ENCODE measurements at places on chromosomes 7 and 10.

DNA sequence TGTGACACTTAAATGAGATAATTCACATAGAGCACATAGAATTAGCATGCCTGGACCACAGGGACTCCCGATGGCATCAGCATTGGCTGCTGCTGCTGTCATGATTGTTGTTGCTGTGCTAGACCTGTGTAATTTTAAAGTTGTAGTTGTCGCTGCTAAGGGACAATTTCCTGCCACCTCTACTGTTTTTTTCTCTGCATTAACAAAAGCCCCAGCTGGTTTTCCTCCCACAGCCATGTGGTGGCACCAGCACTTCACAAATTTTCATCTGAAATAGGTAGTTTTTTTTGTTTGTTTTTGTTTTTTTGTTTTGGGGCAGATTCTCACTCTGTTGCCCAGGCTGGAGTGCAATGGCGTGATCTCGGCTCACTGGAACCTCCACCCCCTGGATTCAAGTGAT lies 25.4 kb upstream of the PRXL2A start:
- no peak for DNase-seq

GRCh38 chr7:22561321-22561811 lies 61.4 kb upstream of the STEAP1B start:
- DNase-seq = no peak

DNA sequence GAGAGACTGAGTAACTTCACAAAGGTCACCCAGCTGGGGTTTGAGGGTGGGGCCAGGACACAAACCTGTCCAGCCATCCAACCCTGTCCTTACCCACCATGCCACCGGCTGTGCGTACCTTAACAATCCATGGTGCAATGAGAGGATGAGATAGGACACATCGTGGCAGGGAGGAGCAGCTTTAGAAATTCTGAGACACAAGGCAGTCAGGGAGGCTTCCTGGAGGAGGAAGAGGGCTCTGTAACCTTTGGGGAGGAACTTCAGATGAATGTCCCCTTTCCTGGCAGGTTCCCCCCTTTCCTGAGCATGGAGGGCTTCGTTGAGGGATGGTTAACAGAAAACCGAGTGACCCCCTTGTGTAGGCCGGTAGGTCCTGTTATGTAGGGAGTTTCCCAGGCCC lies 35.6 kb upstream of the SLC29A3 start:
- DNase-seq = no peak

DNA sequence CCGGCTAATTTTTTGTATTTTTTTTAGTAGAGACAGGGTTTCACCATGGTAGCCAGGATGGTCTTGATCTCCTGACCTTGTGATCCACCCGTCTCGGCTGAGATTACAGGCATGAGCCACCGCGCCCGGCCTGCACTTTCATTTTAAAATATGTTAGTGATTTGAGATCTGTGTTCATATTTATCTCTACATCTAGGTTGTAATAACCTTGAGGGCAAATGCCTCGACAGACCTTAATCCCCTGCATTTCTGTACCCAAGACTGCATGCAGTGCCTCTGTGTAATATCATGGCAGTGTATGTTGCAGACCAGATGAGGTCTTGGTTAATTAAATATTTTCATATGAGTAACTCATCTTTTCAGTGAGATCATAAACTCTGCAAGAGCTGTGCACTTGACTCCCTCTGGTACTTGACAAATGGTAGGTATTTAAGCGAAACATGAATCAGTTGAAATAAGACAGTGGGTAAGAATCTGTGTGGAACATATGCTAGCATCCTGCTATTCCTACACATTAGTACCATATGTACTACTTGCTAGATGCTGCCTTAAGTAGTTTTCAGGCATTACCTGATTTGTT lies 673.9 kb upstream of the ANKRD30A start:
- no peak for DNase-seq

GRCh38 chr10:79286318-79286951 lies 60.8 kb upstream of the PPIF start:
- no peak for DNase-seq

GRCh38 chr10:79995979-79996634 lies 47.2 kb upstream of the SFTPD start:
- no peak for DNase-seq

DNA sequence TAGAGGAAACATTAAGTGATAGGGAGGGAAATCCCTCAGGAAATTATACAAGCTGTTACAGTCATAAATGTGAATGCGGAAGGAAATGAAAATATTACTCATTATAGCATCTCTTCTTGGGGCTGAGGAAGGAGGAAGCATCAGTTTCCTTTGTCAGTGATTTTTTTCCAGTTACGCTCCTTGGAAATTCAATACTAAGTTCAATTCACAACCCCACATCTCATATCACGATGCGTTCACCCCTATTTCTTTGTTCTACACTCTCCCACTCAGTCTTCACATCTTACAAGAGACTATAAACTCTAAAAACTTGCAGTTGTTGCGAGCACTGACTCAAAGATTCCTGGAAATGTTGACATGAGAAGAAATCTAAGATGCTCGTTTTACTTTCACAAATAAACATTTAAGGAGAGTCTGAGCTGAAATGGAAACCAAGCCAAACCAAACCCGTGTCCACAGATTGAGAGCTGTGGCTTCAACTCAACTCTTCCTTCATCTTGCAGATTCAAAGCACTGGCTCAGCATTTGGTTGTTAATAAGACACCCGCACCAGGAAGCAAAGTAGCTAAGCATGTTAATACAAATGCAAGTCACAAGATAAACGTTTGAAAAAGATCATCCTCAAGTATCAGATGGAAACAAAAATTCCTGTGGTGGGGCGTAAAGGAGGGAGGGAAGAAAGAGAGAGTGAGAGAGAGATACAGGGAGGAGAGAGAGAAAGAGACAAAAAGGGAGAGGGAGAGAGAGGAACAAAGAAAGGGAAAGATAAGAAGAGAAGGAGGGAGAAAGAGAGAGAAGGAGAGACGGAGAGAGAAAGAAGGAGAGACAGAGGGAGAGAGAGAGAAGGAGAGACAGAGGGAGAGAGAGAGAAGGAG lies 150.0 kb upstream of the RSU1 start:
- DNase-seq = no peak

- DNase-seq = no peak
Measured at GRCh38 chr10:69317175-69317604, 38.9 kb downstream of the HK1 start.

DNA sequence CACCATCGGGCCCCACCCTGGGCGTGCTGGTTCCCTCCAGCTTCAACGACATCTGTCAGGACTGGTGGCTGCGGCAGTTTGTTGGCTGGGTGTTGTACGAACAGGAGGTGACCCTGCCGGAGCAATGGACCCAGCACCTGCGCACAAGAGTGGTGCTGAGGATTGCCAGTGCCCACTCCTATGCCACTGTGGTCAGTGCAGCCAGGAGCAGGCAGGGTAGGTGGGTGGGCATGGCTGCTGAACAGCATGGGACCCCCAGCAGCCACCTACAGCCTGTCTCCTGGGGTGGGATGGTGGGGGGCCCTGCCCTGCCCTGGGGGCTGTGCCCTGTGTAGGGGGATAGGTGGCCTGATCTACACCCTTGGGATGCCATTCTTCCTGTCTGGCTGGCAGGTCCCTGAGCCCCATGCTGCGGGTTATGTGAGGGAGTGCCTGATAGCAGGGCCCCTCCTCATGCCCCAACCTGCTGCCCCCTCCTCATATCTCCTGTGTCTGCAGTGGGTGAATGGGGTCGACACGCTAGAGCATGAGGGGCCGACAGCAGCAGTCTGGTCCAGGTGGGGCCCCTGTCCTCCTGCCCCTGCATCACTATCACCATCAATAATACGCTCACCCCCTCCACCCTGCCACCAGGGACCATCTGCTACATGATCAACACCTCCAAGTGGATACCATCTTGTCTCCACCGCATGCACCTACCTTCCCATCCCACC lies 56.9 kb downstream of the ZNF727 start:
- no peak for DNase-seq

GRCh38 chr7:156886020-156886795 lies 6.8 kb downstream of the LMBR1 start:
- DNase-seq = no peak

DNA sequence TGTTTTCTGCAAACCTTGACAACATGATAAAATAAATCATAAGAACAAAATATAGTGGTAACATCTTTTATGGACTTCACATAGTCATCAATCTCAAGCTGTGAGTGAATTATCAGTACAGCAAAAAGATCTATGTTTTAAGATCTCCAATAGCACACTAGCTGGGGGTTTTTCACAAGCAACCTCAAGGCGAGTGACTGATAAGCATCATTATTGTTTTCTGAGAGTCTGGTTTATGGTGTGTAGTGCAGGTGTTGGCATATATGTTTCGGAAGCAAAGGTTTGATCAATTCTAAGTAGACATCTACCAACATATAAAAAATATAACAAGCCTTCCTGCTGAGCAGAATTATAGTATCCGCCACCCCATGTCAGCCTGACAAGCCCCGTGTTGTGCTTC lies 403.8 kb upstream of the MGMT start:
- DNase-seq = no peak

GRCh38 chr10:49595713-49596492 lies 14.2 kb upstream of the SLC18A3 start:
- no peak for DNase-seq

DNA sequence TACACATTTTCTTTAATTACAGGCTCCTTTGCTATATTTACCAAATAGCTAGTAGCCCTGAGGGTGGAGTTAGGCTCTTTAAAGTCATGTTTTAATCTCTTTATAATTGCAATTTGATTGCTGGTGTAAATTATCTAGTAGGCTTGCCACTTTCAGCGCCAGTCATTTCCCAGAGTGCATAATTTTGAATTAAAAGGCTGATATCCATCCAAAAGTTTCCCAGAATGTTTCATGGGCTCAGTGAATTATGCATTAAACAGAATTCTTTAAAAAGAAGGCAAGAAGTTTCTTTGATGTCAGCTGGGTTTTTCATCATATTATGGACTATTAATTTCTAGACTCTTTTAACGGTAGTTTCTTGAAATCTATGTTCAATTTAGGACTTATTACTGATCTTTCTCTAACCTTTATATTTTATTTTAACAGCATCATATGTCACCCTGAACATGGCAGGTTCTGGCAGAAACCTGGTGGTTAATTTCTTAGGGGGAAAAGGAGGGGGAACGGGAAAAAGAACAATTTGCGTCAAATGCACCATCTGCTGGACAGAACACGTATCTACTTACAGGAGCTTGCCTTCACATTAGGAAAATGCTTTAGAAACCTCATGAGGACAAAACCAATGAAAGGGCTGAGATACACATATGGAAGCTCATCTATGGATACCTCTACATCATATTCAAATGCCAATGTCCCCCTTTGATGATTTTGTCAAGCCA lies 171.1 kb downstream of the GRM3 start:
- DNase-seq = no peak
